ENCODE measurements at places on chromosomes 7 and 10.

- no peak for DNase-seq
Observed at GRCh38 chr10:112883360-112884178, 66.5 kb upstream of the TCF7L2 start.

GRCh38 chr7:119515214-119515613 lies 757.8 kb upstream of the KCND2 start:
- DNase-seq: no peak

DNA sequence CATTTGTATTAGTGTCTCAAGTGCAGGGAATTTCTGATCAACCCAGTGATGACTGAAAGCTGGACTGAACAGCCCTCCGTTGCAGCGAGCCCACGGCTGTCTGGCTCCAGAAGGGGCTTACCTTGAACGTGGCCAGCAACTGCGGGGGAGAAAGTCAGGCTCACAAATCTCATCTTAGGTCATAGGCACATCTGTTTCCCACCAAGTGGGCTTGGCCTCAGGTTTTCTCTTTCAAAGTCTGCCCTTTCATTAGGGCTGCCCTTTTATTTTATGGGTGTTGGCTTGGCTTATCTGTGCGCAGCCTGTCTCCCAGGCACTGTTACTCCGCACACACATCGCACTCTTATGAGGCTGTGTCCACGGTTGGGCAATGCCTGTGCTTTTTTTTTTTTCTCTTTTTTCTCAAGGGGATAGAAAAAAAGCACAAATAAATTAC lies 178.0 kb downstream of the JCAD start:
- no peak for DNase-seq

DNA sequence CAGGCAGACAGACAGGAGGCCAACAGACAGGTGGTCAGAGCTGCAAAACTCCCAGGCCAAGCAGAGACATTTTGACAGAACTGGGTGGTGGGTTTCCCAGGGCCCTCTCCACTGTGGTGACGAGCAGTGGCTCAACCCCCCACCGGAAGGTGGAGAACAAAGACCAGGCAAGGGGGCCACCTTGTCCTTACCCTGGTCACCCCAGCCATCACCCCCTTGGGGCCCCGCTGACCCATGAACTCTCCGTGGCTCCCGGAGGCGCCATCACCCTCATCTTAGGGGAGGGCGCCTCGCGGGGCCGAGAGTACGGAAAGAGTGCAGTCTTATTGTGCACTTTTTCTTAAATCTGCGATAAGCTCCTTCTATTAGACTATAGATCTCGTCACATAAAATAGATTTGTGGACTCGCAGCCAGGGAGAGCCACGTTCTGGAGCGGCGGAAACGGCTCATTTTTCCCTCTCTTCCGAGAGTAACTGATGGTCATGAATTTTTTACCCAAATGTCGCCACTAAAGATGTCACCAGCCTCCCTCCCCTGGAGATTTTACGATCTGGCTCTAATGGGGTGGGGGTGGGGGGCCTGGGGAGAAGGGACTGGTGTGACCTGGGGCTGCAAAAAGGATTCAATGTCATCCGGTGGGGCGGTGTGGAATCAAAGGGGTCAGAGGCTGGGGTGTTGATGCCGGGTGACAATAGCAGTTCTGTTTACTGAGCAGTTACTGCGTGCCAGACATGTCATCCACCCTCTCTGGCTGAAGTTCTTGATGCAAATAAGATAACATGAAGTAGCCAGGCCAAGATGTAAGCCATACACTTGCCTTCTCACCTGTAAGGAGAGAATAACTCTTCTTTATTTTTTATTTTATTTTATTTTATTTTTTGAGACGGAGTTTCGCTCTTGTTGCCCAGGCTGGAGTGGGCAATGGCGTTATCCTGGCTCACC lies 71.1 kb upstream of the MYL10 start:
- DNase-seq: no peak

- no peak for DNase-seq
Observed at GRCh38 chr10:113071446-113071845, 121.4 kb downstream of the TCF7L2 start.

DNA sequence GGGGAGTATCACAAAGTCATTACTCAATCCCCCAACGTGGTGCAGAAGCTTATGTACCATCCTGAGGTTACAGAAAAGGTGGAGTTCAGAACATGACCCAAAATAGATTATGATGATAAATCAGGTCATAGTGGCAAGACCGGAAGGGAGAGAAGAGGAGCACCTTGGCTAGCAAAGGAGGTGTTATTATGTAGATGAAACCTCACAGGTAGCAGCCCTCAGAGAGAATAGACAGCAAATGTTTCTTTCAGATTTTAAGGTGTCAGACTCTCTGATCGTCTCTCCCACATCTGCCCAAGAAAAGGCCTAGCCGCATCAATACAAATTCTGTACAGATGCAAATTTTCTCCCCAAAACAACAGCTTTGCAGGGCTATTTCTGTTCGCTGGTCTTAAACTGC lies 88.3 kb upstream of the SEMA3D start:
- DNase-seq: no peak

- DNase-seq: peak; percentile 42
Observed at GRCh38 chr10:30151581-30152389, 92.4 kb upstream of the JCAD start.

- no peak for DNase-seq
Observed at GRCh38 chr7:42167206-42167605, 69.8 kb downstream of the GLI3 start.

GRCh38 chr7:19928247-19928646 lies 154.8 kb upstream of the TMEM196 start:
- no peak for DNase-seq

DNA sequence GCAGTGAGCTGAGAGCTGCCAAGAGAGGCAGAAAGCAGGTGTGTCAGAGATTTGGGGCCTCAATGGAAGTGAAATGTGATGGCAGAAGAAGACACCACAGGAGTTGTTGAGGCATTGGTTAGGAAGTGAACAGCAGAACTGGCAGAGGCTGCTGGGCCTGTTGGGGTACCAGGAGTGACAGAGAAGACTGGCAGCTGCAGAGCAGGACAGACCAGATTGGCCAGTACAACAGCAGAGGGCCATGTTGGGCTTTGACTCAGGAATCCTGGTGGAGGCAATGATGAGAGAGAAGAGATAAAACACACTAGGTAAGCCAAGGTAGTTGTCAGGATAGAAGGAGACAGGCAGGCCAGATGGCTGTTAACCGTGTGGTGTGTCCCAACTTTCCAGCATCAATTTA lies 19.9 kb upstream of the HERPUD2 start:
- no peak for DNase-seq

DNA sequence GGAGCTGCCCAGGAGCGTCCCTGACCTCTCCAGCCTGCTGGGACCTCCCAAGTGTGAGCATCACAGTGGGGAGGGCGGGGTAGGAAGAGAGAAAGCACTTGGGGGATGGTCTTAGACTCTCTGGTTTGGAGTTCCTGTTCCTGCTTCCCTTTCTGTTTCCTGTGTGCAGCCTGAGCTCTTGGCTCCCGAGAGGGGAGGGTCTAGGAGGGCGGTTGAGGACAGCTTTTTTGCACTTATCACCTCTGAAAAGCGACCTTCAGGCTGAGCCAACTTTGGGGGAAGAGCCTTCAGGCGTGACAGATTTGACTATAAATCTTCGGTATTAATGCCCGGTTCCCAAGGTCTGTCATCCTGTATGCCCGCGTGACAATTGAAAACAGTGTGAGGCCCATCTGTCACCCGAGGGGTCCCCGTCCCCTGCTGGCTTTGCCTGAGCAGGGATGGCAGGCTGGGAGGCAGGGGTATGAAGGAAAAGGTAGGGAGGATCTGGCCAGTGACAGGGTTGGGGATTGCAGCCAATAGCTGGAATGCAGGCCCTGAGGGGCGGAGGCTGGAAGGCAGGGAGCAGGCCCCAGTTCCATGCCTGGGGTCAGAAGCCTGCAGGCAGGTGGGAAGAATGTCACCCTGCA lies 78.6 kb downstream of the CDH23 start:
- DNase-seq: no peak

DNA sequence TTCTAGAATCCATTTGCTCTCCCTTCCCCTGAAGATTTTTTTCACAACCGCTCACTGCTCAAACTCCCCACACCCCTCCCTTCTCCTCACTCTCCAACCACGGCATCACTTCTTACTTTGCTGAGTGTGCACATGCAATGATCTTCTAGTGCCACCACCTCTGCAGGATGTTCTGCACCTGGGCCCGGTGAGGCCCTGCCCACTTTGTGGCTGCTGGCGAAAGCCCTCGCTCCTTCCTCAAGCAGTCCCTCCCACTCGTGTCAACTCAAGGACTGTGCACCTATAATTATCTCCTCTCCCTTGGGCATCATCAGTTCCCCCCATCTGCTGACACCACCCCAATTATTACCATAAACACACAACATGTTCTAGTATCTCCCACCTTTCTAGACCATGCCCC lies 91.0 kb upstream of the LANCL2 start:
- no peak for DNase-seq

- DNase-seq: no peak
Observed at GRCh38 chr10:91513598-91514424, 103.7 kb downstream of the HECTD2 start.

GRCh38 chr7:27737616-27738015 lies 2.3 kb upstream of the TAX1BP1 start:
- DNase-seq: no peak

- DNase-seq: no peak
Observed at GRCh38 chr10:60042914-60043313, 136.6 kb upstream of the CCDC6 start.

DNA sequence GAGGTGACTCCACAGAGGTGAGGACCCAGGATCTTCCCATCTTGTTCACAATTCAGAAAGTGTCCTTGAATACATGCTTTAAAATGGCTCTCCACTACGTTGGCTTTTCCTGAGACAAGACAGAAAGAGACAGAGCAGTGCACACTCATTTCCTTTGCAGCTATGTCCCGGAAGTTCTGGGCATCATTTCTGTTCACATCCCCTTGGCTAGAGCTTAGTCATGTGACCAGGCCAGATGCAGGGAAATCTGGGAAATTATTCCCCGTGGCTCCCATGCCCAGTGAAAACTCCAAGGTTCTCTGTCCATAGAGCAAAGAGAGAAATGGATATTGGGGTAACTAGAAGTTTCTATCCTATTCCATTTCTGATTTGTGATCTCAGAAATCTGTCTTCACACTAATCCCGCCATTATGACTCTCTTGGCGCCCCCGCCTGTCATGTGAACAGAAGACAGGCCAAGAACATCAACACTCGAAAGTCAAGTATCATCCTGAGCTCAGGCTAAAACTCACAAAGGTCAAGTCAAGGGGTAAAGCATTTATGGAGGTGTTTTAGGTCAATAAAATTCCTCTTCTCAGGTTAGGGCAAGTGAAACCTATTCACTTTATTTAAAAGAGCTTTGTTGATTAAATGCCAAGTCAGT lies 251.4 kb upstream of the HABP2 start:
- no peak for DNase-seq

GRCh38 chr10:112655722-112656121 lies 208.7 kb downstream of the VTI1A start:
- DNase-seq: no peak

GRCh38 chr10:84846658-84847316 lies 518.4 kb downstream of the CCSER2 start:
- DNase-seq: no peak

DNA sequence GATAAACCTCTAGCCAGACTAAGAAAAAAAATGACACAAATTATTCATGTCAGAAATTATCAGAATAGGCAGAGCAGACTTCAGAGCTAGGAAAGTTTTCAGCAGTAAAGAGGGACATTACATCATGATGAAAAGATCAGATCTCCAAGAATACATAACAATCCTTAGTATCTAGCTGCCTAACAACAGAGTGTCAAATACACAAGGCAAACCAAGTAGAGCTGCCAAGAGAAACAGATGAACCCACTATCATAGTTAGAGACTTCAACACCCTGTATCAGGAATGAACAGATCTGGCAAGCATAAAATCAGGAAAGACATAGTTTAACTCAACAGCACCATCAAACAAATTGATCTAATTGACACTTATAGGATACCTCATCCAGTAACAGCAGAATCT lies 92.3 kb downstream of the NKX6-2 start:
- no peak for DNase-seq

DNA sequence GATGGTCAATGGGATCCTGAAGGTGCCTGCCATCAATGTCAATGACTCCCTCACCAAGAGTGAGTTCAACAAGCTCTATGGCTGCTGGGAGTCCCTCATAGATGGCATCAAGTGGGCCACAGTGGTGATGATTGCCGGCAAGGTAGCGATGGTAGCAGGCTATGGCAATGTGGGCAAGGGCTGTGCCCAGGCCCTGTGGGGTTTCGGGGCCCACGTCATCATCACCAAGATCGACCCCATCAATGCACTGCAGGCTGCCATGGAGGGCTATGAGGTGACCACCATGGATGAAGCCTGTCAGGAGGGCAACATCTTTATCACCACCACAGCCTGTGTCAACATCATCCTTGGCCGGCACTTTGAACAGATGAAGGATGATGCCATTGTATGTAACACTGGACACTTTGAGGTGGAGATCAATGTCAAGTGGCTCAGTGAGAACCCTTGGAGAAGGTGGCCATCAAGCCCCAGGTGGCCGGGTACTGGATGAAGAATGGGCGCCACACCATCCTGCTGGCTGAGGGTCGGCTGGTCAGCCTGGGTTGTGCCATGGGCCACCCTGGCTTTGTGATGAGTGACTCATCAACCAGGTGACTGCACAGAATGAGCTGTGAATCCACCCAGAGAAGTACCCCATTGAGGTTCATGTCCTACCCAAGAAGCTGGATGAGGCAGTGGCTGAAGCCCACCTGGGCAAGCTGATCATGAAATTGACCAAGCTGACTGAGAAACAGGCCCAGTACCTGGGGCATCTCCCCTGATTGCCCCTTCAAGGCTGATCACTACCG lies 63.0 kb upstream of the ANTXRL start:
- peak; percentile 34 for DNase-seq

DNA sequence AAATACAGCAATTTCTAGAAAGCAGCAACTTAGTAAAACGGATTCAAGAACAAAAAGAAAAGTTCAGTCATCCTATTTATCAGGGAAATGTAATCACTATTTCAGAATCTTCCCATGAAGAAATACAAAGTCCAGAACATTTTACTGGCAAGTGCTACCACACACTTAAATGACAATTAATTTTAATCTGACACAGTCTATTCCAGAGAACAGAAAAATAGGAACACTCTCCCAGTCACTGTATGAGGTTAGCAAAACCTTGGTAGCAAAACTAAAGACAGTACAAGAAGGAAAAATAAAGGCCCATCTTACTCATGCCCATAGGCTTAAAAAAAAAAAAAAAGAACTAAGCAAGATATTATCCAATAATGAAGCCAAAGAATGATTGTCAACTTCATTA lies 295.8 kb downstream of the CELF2 start:
- no peak for DNase-seq

GRCh38 chr10:18230794-18231193 lies 90.6 kb downstream of the CACNB2 start:
- no peak for DNase-seq

DNA sequence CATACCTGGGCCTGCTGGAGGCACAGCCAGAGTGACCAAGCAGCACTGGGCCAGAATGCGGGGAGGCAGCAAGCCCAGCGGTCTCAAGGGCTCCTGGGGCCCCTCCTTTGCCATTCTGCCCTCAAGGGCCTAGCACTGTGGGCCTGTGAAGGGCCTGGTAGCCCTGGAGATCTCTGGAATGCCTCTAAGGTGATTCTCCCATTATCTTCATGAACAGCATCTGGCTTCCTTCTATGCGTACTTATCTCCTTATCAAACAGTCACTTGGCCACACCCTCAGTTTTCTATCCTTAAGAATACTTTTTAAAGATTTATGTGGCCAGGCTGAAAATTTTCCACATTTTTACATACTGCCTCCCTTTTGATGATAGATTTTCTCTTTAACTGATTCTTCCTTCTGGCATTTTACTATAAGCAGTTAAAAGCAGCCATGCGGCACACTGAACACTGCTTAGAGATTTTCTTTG lies 67.5 kb upstream of the CCNY start:
- no peak for DNase-seq

Data from activated CD8-positive, alpha-beta memory T cell treated with anti-CD3 and anti-CD28 coated beads, Interleukin-2, amount 10 ng/mL, durations not matched to agents 7 days and 5 days (primary cell).